Stimulated activated CD4-positive, alpha-beta T cell treated with anti-CD3 and anti-CD28 coated beads, Interleukin-1b, Interleukin-23, amount 100 ng/mL, for 1 hour (primary cell): ENCODE measurements at places on chromosomes 16 and 17.

DNA sequence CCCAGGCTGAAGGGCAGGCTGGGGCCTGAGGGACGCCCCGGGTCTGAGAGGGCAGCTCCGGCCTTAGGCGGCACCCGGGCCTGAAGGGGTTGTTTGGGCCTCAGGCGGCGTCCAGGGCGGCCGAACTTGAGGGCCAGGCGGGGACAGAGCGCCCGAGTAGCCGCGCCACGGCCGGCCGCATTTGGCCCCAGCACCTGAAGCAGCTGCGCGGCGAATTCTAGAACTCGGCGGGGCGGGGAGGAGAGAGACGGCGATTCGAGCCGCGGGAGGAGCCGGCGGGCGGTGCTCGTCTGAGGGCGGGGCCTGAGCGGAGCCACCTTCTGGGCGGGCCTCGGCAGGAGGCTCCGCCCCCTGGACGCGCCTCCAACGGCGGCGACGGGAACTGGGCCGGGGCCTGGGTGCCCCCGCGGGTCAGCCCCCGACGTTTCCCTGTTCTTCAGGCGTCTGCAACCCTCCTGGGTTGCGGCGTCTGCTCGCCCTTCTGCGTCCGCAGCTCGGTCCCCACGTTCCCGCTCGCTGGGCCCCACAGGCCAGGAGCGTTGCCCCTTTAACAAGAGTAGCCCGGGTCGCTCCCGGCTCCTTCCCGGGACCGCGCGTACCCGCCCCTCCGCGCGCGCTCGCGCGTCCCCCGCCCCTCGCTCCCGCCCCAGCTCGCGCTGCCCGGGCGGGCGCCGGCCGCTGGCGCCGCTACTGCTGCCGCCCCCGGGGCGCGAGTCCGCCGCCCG lies at the start of the genes INCA1 and KIF1C:
INCA1 (minus strand) TSS at position 221 of the 725 bp plus-strand sequence. CDS start 3,085 bp downstream, outside the sequence.
KIF1C (plus strand) TSS at position 649 of the 725 bp plus-strand sequence. CDS start 2,297 bp downstream, outside the sequence.
- peak; percentile 78 for DNase-seq

GRCh38 chr16:78679546-78679945 lies 580.1 kb downstream of the WWOX start:
- no peak for DNase-seq

DNA sequence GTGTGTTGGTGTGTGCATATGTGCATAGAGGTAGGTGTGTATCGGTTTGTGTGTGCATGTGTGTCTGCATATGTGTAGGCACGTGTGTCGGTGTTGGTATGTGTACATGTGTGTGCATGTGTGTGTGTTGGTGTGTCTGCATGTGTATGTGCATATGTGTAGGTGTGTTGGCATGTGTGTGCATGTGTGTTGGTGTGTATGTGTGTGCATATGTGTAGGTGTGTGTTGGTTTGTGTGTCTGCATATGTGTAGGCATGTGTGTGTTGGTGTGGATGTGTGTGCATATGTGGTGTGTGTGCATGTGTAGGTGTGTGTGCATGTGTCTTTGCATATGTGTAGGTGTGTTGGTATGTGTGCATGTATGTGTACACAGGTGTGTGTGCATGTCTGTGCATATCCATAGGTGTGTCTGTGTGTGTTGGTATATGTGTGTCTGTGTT lies 3.9 kb upstream of the AATK start:
- DNase-seq: no peak

- no peak for DNase-seq
Measured at GRCh38 chr17:67602974-67603373, 114.8 kb upstream of the NOL11 start.

DNA sequence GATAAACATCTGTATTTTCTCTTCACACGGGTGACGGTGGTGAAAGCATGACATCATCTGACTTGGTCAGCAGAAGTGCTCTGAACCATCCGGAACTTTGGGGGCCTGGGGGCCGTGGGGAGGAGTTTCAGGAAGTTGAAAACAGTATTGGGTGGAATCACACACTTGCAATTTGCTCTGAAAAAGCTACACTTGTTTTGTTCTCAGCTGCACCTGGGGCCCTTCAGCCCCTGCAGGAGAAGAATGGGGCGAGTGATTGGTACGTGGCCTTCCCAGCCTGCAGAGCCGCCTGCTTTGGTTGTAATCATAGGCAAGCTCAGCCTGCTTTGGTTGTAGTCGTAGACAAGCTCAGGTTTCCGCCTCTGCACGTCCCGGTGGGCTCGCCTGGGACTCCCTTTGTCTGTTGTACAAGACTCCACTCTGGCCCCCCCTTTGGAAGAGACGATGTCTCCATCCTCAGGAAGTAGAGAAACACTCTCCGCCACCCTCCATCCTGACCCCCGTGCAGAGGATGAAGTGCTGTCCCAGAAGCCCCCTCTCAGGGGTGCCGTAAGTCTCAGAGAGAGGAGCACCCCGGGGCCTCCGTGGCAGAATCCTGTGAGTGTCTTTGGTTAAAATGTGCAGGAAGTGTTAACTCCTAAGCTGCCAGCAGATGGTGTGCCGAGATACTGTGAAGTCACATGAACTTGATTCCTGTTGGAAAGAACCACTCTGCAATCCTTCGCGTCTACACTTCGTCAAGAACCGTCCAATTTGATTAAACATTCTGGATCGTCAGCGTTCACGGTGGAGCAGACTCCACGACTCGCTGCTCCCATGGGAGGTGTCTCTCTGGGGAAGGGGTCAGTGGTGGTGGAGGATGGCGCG lies 5.4 kb downstream of the BANP start:
- peak; percentile 30 for DNase-seq

- no peak for DNase-seq
Measured at GRCh38 chr16:72858665-72859493, 189.0 kb downstream of the ZFHX3 start.

GRCh38 chr17:49020609-49021008 lies 23.4 kb downstream of the IGF2BP1 start:
- no peak for DNase-seq

DNA sequence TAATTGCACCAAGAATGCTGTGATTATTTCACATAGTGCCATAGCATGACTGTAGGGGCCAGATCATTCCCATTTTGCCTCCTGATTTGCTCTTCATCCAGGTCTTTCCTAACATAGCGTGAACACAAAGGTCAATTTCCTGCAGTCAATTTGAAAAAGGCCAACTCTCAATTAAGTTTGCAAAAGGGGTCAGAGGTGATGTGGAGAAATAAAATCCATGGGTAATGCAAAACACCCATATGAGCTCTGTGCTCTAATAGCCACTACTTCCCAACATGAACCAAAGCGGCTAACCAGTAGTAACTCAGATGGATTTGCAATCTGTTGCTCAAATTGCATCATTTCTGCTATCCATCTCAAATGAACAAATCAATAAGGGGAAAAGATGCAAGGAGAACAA lies 275.5 kb upstream of the SOX9 start:
- no peak for DNase-seq

GRCh38 chr17:70405492-70406220 lies 236.3 kb downstream of the KCNJ2 start:
- no peak for DNase-seq

GRCh38 chr16:6753553-6753952 lies 579.1 kb upstream of the RBFOX1 start:
- no peak for DNase-seq

DNA sequence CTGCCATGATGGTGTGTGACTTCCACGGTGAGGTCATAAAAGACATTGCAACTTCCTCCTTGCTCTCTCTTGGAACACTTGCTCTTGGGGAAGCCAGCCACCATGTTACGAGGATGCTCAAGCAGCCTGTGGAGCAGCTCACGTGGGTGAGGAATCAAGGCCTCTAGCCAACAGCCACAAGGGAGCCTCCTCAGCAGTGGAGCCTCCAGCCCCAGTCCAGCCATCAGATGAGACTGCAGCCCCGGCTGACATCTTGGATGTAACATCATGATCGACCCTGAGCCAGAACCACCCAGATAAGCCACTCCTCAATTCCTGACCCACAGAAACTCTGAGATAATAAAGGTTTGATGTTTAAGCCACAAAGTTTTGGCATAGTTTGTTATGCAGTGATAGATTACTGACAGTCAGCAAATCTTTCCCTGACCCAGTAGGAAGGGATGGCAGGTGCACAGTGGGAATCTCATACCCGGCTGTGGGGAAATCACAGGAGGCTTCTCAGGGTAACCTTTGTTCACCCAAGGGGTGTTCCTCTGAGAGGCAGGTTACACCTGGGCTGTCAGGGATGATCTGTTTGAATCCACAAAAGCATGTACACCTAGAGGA lies 23.3 kb upstream of the GINS2 start:
- DNase-seq: no peak

- no peak for DNase-seq
Measured at GRCh38 chr17:2928294-2928890, 132.2 kb downstream of the RAP1GAP2 start.

GRCh38 chr17:79188048-79188447 lies 113.4 kb downstream of the ENGASE start:
- DNase-seq: no peak

GRCh38 chr16:1182316-1182671 lies 29.4 kb downstream of the CACNA1H start:
- DNase-seq: no peak

DNA sequence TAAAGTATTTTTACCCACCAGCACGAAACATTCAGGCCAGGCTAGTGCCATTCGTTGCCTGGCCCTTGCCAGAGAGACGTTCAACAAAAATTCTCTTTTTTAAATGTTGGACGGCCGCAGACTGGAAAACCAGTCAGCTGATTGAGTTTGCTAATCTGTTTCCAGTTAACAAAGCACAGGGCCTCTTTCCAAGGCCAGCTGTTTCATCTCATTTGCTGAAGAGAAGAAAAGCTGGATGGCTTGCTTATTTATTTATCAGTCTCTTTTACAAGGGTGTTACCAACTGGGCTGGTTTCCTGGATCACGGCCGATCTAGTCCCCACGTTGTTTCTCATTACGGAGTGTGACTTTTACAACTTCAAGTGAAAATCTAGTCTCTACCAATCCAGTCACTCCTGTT lies 418.7 kb upstream of the DYNLRB2 start:
- DNase-seq: no peak

- peak; percentile 15 for DNase-seq
Measured at GRCh38 chr17:4304417-4305027, 40.7 kb upstream of the ANKFY1 start.

DNA sequence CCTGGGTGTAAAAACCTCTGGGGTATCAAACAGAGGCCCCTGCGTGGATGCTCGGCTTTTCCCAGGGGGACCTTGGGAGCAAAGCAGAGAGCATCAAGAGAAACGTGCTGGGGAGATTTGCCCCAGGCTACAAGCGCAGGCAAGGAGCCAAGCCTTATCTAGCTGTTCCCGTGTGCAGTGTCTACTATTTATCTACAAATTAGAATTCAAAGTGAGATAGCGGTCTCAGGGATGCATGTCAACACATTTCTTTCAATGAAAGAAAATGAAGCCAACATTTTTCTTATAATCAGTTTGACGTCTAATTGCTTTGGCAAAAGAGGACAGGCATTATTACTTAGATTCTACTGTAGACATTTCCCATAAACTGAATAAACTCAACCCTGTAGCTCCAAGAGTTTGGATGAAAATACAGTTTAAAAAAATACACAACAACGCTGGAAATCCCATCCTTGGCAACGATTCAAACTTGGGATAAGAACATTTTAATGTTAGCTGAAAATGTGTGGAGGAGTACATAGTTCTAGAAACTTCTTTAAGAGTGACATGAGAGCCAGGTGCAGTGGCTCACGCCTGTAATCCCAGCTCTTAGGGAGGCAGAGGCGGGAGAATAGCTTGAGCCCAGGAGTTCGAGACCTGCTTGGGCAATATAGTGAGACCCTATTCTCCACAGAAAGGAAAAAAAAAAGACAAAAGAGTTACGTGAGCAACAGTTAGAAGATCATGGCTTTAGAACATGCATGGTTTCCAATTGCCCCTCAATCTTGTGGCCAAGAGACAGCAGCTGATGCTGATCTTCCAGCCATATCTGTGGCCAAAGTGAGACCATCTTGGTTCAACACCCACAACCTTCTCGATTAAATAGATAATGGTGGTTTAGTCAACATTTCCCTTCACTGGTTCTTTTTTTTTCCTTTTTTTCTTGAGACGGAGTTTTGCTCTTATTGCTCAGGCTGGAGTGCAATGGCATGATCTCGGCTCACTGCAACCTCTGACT lies 7.2 kb downstream of the SPNS3 start:
- no peak for DNase-seq

DNA sequence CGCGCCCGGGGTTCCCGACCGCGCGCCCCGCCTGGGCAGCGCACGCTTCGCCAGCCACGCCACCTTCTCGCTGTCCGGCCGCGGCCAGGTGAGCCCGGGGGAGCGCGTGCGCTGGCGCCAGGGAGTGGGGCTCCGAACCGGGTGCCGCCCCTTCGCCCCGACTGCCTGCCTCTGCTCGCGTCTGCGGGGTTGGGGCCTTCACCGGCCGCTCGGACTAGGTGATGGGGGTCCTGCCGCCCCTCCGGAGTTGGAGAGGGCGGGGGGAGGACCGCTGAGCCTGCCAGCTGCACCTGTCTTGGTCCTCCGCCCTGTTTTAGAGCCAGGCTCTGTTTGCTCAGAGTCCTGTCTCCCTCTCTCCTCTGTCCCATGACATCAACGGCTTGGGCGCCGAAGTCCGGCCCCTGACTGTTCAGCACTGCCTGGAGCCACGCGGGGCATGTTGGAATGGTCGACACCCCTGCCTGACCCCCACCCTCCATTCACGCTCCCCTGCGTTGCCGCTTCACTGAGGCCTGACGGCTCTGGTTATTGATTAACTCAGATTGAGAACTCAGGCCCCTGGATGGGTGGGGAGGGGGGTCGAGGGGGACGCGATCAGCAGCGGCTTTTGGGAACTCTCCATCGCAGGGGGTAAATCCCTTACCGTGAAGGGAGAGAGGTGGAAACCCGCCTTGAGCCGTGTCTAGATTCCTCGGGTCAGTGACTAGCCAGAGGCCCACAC lies 748 bp downstream of the SMTNL2 start:
- no peak for DNase-seq

GRCh38 chr17:4409659-4410058 lies 24.1 kb upstream of the SPNS3 start:
- no peak for DNase-seq

GRCh38 chr17:7859028-7859427 lies 1.2 kb downstream of the CYB5D1 start:
- DNase-seq: no peak

GRCh38 chr17:4538236-4539002 lies 16.8 kb downstream of the MYBBP1A start:
- no peak for DNase-seq

GRCh38 chr17:43619705-43620104 lies 42.0 kb downstream of the MEOX1 start:
- no peak for DNase-seq

DNA sequence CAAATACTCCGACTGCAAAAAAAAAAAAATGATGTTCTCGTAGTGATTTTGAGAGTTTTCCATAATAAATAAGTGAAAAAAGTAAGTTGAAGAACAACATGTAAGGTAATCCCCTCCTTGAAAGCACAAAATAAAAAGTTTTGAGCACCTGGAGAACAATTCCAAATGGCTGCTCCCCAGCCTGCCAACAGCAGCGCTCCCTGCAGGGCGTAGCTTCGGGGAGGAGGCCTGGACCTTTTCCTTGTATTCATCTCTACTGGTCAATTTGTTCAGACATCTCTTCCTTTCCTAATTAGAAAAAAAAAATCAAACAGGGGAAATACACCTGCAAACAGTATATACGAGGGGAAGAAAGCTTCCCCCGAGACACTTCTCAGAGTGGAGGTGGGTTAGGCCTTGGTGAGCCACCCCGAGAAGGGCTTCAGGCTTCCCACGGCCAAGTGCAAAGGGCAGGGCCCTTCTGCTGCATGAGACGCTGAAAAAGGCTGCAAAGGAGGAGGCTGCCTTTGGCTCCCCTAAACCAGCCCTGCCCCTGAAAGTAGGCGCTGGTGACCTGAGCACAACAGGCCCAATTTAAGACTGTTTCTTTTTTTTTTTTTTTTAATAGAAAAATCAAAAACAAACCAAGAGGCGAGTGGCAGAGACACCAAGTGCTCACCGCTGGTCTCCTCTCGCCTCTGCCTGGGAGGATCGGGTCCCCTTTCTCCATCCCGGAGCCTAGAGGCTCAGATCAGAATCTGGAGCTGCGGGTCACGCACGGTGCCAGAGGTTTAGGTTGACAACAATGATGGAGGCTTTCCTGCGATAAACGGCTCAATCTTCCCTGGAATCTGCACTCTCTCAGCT lies 193.1 kb upstream of the FOXF1 start:
- DNase-seq: no peak
